ENCODE measurements at places on chromosomes 5 and 9.

- DNase-seq, result no peak
Measured at GRCh38 chr5:117863586-117864296, 1124.6 kb downstream of the DTWD2 start.

DNA sequence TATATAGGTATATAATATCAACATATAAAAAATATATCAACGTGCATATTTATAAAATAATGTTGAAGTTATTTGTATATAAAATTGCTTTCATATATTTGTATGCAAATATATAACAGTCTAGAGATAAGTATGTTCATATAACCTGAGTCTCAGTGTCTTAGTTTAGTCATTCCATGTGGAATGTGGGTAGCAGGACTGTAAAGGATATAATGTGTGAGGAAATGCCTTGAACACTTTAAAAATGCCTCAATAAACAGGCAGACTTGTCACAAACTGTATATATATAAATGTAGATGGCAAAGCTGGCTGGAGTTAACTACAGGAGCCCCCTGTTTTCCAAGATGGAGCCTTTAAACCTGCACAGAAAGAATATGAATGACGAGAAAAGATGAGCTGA is 48.4 kb downstream of the CCDC125 start:
- DNase-seq, result no peak

GRCh38 chr5:140295414-140295813 is 7.5 kb downstream of the PFDN1 start:
- no peak for DNase-seq

DNA sequence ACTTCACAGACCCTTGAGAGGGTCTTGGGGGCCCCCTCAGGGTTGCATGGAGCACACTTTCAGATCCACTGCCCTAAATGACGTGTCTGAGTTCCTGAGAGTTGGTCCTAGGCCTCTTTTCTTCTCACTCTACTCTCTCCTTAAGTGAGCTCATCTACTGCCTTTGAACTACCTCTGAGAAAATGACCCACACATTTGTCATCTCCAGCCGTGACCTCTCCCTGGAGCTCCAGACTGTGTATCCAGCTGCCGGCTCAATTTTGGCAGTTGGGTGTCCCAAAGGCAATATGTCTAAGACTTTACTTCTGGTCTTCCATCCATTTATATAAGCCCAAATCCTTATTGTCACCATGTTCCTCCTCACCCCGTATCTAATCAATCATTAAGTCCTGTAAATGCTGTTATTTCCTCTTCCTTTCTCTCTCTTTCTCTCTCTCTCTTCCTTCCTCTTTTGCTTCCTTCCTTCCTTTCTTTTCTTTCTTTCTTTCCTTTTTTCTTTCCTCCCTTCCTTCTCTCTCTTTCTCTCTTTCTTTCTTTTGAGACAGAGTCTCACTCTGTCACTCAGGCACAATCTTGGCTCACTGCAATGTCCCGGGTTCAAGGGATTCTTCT is 51.2 kb upstream of the HSPA9 start:
- DNase-seq, result no peak

DNA sequence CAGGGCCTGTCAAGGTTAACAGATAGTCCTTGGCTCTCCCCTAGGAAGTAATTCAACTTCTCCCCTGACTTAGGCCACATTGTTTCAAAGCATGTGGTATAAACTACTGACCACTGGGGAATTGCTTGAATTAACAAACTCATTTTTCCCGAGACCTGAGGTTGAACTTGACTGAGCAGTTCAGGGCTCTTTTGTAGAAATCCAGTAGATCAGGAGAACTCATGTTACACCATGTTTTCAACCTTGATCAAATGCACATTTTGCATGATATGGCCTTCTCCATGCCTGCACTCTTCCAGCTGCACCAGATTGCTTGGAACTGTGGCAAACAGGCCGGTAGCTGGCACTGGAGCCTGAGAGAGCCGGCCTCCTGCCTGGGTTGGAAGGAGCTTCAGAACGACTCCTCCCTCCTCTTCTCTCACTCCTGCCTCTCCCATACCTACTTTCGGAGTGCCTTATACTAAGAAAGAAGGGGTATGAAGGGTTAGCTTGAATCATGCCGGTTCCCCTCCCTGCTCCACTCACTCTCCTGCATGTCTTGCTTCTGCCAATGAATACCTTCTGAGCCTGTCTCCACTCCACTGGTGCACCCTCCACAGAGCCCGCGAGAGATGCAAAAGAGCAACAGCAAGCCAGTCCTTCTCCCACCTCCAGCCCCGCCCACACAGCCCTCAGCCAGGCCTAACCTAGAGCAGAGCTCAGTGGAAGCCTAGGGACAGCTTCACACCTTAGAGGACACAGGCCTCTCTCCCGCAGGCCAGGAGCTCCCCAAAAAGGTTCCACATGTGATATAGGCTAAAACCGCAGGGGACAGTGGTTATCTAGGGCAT is 159.4 kb downstream of the MACROH2A1 start:
- no peak for DNase-seq

DNA sequence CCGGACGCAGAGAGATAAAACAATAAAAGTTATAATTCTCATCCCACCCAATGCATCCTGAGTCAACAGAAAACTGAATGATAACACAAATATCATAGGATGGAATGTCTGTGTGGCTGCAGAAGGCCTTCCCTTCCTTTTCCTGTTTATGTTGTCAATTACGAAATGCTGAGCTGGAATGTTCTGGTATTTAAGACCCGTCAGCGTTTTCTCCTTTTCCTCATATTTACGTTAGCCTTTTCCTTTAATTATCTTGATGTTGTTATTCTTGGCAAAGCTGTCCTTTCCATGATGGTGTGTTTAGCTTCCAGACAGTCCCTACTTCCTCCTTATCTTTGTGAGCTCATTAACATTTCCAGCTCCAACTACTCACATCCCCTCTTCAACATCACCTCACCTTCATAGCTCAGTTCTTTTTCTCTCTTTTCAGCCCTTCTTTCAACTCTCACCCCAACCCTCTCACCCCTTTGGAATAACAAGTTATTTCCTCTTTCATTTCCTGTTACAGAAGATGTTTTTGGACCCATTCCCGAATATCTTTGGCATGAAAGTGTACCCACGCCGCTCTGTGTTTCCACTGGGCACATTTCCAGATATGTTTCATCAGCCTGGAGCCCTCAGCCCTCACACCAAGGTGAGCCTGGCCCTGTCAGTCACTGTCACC is 221.6 kb downstream of the NR2F1-AS1 start:
- DNase-seq, result no peak

- no peak for DNase-seq
Measured at GRCh38 chr9:36249189-36249588, 9.1 kb downstream of the GNE start.

GRCh38 chr9:135165756-135166519 is 78.5 kb downstream of the OLFM1 start:
- DNase-seq, result no peak

DNA sequence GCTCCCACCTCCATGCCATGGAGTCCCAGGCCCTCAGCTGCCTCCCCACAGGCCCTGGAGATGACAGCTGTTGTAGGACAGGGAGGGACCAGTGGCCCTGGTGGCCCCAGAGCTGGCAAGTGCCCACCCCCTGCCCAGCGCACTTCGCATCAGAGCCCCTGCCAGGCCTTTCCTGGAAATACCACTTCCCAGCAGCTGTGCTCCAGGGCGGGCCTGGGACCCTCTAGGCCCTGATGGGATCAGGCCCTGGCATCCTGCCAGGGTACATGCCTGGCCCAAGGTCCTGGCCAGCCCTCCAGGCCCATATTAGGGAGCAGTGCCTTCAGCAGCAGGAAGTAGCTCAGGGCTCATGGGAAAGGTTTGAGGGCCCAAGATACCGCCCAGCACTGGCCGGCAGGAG is 2.5 kb downstream of the KCNT1 start:
- DNase-seq, result no peak

DNA sequence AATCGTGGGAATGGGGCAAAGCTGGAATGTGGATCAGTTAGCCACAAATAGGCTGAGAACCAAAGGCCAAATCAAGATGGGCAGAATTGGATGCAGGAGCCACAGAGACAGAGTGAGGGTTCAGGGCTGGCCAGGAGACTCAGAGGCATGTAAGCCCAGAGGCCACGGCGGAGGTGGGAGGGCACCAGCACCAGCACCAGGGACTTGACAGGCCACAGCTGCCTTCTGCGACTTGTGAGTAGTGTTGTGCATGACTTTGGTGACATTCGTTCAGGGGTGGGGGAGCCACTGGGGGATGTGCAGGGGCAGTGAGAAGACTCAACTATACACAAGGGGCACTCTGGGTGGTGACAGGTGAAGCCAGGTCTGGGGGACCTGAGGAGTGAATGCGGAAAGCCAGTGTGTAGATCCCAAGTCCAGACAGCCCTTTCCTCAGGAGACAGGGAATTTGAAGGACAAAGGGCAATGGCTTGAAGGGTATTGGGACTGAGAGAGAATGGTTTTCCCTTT is 53.2 kb downstream of the TMOD1 start:
- DNase-seq, result no peak

GRCh38 chr9:38015906-38016305 is 53.1 kb downstream of the SHB start:
- no peak for DNase-seq

Measured in C1 segment of cervical spinal cord (tissue), 14 donors.